ENCODE measurements at places on chromosomes 13 and 19.
A peak's percentile ranks its signal among the peaks of the same experiment; 100 is the strongest.

DNA sequence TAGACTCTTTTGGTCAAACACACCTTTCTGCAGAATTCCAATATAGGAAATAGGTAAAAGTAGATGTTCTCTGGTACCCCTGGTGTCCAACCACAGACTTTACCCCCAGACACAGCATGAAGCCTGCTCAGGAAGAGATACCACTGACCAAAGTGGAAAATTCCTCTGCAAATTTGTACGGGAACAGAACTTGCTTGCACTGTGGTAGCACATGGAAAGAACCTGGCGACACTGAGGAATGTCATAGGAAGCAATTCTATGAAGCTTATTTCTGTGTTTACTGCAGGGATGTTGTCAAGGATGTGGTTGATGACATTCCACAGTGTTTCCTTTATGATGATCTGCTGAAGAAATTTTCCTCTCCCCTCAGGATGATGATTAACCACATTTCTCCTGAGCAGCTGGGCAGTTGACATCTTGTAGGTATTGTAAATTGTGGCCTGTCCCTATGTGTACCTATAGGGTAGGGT, 48.9 kb upstream of the TNFSF11 start:
- peak; percentile 87 for DNase-seq

GRCh38 chr19:49911381-49912145, 14.9 kb upstream of the IL4I1 start:
- peak; percentile 42 for DNase-seq

- DNase-seq: no peak
Measured at GRCh38 chr19:22607653-22608430, 26.3 kb upstream of the ZNF492 start.

GRCh38 chr19:49676136-49676783, 811 bp upstream of the PRMT1 start:
- DNase-seq: peak; percentile 95

DNA sequence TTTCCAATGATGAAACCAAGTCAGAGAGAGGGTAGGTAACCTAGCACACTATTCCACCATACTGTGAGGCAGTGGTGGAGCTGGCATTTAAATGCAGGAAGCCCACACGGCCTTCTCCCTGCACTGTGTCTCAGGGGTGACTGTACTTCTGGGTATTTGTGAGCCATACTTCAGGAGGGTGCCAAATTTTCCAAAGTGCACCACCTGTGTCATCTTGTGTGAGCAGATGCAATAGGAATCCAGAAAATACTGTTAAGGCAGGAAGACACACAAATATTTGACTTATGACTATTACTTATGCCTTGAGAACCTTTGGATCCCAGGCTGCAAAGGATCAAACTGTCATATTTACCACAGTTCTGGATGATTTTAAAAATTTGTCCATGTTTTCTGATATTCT, 17.3 kb downstream of the ZNF229 start:
- DNase-seq: peak; percentile 3

DNA sequence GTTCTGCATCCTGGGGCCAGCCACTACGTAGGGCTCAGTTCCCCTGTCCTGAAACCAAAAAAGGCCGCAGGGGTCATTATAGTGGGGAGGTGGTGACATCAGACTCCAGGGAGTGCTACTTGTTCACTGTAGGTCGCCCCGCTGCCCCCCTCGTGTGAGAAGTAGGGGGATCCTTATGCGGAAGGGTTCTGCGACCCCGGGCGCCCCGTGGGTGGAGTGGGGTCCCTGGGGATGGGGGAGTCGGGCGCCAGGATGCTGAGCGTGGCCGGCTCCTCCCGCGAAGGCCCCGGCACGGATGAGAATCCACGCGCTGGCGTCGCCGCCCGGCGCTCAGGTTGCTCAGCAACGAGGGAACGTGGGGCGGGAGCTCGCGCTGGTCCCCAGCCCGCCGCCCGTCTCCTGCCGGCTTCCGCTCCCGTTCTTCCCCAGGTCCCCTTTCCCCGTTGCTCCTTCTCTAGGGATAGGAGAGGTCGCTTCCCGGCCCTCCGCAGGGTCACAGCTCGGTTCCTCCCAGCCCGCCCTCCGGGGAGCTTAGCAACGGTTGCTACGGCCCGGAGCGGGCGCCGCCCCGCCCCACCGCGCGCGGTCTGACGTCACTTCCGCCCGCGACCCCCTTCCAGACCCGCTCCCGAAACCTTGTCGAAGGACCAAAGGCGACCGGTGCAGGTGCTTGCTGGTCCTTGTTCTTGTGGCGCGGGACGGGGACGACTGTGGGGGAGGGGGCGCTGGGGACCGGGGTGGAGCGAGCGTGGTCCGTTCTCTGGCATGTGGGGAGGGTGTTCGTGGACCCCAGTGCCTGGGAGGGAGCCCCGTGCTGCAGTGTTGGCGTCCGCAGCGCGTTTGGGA, at the start of gene NAT14:
Gene NAT14, plus strand, starts transcription at position 596 of the 846 bp plus-strand sequence. CDS start 521 bp downstream, outside the sequence.
- DNase-seq: peak; percentile 40

DNA sequence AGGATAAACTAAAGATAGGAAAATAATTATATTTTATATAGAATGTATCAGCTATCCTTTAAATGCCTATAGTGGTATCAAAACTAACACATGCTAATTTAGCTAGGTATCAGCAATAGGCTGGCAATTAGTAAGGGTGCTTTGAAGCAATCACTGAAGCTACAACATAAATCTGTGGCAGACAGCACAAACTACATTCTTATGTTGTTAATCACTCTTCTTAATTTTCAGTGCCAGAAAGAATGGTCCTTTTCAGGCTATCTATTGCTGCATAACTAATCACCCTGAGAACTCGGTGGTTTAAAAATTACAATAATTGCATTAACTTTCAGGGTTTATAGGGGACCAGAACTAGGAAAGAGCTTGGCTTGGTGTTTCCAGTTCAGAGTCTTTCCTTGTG, 963.1 kb downstream of the EFNB2 start:
- peak; percentile 39 for DNase-seq

DNA sequence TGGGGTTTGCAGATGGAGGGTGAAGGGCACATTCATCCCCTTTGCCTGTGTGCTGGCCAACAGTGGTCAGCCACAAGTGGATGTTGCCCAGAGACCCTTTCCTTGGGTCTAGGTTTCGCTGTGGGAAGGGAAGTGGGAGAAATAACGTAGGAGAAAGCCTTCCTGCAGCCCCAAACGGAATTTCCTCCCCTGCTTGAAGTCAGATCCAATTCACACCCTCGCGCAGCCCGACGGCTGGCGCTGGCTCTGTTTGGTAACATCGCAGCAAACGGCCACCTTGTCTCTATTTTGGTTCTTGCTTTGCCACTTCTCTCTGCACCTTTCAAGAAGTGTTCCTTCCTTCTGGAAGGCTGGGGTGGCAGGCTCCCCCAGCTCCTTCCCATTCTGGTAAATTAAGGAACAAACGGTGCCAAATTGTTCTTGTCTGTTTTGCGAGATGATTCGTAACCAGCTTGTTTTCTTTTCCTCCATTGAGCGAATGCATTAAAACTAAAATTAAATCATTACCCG, 45.4 kb downstream of the CHST8 start:
- DNase-seq: no peak

DNA sequence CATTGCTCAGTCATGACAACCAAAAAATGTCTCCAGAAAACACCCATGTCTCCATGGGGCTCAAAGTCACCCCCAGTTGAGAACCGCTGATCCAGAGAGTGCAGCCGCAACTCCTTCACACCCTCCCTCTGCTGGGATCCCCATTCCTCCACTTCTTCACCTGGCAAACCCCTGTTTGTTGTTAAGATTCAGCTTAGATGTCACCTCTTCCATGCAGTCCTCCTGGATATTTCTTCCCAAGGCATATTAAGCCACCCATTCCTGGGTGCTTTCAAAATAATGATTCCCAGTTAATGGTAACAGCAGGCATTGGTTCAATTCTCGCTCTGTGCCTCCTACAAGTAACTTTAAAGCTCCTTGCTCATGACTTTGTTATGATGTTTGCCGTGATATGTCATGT, 4.0 kb downstream of the OR10H1 start:
- DNase-seq: no peak

GRCh38 chr19:17542042-17542441, 13.4 kb upstream of the COLGALT1 start:
- DNase-seq: no peak

- DNase-seq: no peak
Measured at GRCh38 chr13:103525530-103525929, 459.3 kb upstream of the SLC10A2 start.

DNA sequence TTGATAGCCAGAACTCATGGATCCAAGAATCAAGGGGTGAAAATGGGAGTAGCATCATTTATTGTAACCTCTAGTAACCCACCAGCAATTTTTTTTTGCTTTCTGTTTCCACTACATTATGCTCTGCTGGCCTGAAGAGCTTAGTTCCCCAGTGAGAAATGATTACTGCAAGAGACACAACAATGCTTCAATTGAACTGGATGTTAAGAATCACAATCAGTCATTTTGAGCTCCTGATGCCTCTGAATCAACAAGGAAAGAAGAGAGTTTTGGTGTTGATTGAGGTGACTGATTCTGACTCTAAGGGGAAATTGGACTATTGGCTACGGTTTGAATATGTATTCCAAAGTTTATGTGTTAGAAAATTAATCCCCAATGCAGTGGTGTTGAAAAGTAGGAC, 1084.4 kb downstream of the SLITRK1 start:
- DNase-seq: no peak

- DNase-seq: peak; percentile 63
Measured at GRCh38 chr19:31054430-31054829, 294.8 kb downstream of the TSHZ3 start.

GRCh38 chr13:76383676-76384461, 502.3 kb downstream of the KCTD12 start:
- DNase-seq: peak; percentile 96

- no peak for DNase-seq
Measured at GRCh38 chr13:107846642-107847041, 368.7 kb downstream of the LIG4 start.

DNA sequence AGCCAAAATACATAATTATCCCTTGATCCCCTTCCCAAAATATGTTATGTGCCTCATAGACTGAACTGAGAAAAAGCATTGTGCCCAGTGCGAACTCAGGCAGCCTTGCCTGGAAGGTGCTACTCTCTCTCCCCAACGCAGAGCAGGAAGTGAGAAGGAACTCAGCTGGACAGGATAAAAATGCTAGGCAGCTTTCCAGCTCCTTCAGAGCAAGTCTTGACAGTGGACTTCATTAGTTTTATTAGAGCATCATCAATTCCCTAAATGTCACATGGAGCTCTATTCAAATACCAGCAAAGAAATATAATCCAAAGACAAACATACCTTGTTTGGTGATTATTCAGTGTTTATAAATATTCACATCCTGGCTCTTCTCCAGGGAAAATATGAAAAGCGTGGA, 202.4 kb downstream of the RFC3 start:
- DNase-seq: no peak

- no peak for DNase-seq
Measured at GRCh38 chr13:46315491-46316075, 71.5 kb downstream of the RUBCNL start.

- DNase-seq: no peak
Measured at GRCh38 chr13:66099825-66100224, 1130.3 kb downstream of the PCDH9 start.

DNA sequence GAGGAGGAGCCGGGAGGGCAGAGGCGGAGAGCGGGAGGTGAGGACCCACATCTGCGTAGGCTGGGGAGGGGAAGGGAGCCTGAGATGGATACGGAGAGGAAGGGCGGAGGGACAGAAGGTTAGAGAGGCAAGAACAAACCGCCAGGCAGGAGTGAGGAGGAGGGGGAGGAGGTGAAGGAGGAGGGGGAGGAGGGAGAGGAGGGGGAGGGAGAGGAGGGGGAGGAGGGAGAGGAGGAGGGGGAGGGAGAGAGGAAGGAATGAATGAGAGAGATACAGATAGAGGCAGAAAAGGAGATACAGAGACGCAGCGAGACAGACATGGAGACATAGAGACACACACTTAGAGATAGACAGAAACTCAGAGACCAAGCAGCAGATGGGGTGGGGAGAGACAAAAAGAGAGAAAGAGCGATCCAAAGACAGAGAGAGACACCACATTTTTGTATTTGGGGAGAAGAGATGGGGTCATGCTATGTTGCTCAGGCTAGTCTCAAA, 782 bp upstream of the CA11 start:
- DNase-seq: no peak

DNA sequence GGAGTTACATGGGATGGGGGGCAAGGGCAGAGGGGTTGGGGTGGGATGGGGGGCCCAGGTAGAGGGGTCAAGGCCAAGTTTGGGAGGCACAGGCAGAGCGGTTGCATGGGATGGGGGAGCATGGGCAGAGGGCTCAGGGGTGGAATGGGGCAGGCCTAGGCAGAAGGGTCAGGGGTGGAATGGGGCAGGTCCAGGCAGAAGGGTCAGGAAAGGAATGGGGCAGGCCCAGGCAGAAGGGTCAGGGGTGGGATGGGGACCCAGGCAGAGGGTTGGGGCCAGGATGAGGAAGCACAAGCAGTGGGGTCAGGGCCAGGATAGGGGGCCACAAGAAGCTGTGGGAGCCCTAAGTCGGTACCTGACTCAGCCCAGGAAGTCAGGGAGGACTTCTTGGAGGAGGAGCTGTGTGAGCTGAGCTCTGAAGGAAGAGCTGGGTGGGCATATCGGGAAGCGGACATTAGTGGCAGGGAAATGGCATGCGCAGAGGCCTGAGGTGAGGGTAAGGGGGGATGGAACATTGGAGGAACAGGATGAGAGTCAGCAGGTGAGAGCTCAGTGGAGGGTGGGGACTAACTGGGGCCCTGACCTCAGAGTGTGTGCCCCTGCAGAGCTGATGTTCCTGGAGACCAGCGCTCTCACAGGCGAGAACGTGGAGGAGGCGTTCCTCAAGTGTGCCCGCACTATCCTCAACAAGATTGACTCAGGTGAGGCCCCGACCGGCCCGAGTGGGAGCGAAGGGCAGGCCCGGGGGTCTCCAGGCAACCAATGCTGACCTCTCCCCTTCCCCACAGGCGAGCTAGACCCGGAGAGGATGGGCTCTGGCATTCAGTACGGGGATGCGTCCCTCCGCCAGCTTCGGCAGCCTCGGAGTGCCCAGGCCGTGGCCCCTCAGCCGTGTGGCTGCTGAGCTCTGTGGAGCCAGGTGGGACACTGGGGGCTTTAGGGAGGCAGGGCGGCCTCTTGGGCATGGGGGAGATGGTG, 8.3 kb downstream of the RAB4B start:
- no peak for DNase-seq

- DNase-seq: no peak
Measured at GRCh38 chr19:49104229-49104864, 9.8 kb upstream of the LIN7B start.

- peak; percentile 74 for DNase-seq
Measured at GRCh38 chr19:13163609-13164342, 13.6 kb downstream of the IER2 start.

DNA sequence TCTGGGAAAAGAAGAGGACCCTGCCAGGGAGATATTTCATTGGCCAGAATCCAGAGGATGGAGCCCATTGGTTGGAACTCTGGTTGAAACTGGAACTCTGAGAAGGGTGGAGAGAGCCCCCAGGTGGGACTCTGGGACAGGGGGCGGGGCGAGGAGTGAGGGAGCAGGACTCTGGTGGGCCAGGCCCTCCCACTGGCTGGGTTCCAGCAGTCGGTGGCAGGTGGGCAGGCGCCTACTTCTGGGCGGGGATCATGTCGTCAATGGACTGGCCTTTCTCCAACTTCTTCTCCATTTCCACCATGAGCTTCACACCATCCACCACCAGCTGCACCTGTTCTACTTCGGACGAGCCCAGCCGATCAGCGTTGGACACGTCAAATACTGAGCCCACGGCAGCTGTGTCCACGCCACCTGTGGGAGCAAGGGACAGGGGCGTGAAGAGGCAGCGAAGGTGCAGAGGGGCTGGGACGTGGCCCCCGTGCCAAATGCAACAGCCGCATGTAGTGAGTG, 16.1 kb downstream of the CKM start:
- no peak for DNase-seq

Measured in iris pigment epithelial cell (primary cell).